Ecto neural progenitor cell (in vitro differentiated cells): ENCODE measurements at places on chromosomes 12 and 14.

GRCh38 chr12:45355730-45356129 is 139.8 kb downstream of the ANO6 start:
- DNase-seq, result no peak

GRCh38 chr14:37991027-37991426 is 216.7 kb upstream of the SSTR1 start:
- DNase-seq, result no peak

- DNase-seq, result no peak
Measured at GRCh38 chr12:101299346-101299745, 19.4 kb downstream of the UTP20 start.

- DNase-seq, result peak; percentile 41
Measured at GRCh38 chr12:11653215-11653753, 3.8 kb downstream of the ETV6 start.

- no peak for DNase-seq
Measured at GRCh38 chr14:30020687-30021086, 93.0 kb upstream of the PRKD1 start.

GRCh38 chr14:75295061-75295461 is 16.4 kb downstream of the FOS start:
- peak; percentile 80 for DNase-seq

DNA sequence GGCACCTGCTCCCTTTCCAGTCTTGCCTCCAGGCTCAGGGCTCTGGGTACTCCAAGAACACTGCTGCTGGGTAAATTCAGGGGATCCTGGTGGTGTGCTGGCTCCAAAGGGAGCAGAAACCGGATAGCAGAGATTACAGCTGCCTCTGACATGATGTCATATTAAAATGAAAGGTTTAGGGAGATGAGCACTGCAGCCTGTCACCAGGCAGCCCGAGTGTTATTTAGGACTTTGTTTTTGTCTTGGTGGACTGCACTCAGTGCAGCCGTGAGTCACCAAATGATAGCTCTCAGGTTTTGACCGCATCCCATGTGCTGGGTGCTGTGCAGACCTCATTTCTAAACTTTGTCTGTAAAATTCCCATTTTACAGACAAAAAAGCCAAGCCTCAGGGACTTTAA is 266.0 kb upstream of the CRY1 start:
- DNase-seq, result no peak

DNA sequence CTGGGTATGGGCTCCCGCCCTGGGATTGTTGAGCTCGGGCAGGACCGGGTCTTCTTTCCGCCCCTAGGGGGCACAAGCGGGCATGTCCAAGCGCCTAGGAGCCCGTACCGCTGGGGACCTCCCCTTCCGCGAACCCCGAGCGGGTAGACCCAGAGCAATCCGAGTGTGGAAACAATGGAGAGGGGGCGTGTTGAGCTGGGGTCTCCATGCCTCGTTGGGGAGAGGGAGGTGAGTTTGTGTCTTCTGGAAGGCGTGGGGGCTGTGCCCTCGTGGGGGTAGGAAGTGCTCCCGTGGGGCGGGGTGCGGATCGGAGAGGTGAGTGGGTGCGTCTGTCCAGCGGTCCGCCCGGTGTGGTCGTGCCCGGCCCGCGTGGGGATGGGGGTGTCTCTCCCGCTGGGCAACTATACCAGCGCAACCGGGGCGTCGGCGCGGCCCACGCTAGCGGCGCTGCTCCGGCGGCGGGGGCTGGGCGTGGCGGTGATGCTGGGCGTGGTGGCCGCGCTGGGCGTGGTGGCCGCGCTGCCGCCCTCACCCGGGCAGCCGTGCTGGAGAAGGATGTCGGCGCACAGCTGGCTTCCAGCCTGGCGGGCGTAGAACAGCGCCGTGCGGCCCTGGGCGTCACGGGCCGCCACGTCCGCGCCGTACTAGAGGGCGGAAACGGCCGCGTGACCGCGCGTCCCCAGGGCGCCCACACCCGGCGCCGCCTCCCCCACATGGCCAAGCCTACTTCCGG is 12.2 kb downstream of the AGAP2 start:
- DNase-seq, result peak; percentile 93

DNA sequence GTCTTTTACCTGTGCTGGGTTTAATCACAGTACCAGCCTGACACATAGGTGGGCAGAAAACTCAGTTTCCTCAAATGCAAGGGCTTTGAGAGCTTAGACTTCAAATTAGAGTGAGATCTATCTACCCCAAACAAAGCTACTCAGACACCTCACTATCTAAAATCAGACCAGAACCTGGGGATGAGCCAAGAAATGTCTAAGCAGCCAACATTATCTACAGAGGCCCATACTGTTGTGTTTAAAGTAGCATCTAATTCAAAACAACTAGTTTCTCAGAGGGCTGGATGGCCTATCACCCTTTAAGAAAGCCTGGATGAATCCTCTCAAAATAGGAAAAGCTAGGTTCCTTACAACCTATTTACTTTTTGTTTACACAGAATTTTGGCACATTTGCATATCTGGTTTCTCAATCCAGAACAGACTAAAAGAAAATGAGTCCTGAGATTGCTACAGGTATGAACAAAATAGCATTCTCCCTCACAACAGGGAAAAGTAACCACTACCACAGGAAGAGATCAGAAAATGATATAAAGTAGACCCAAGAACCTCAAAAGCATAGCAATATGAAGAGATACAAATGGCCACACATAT is 142.4 kb downstream of the ZFP36L1 start:
- peak; percentile 4 for DNase-seq

GRCh38 chr14:29993143-29993542 is 65.5 kb upstream of the PRKD1 start:
- no peak for DNase-seq

DNA sequence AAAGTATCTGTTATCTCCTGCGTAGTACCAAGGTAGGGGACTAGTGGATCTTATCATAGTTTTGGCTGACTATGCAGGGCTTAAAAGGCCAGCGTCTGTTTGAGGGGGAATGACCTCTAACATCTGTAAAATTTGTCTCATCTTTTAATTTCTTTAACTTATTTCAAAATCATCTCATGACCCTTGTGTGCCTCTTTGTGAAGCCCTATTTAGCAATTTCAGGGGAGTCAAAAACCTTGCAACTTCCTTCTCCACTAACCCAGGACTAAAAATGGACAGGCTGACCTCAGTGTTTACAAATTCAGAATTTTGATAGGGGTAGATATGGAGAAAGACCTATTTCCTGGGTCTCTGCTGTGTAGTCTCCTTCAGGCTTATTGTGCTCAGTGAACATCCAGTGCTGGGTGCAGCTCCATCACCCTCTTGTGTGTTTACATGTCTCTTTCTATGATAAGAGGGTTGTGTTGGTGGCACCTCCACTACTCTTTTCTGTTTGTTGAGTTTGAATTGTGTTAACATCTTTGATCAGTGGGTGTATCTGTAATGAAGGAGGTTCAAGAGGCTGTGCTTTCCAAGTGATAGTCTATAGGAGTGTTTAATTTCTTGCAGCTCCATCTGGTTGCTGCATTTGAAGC is 14.3 kb downstream of the NECAP1 start:
- DNase-seq, result no peak

- no peak for DNase-seq
Measured at GRCh38 chr14:94403312-94403932, 15.0 kb upstream of the SERPINA1 start.

- DNase-seq, result no peak
Measured at GRCh38 chr12:124877423-124877822, 13.8 kb upstream of the SCARB1 start.

DNA sequence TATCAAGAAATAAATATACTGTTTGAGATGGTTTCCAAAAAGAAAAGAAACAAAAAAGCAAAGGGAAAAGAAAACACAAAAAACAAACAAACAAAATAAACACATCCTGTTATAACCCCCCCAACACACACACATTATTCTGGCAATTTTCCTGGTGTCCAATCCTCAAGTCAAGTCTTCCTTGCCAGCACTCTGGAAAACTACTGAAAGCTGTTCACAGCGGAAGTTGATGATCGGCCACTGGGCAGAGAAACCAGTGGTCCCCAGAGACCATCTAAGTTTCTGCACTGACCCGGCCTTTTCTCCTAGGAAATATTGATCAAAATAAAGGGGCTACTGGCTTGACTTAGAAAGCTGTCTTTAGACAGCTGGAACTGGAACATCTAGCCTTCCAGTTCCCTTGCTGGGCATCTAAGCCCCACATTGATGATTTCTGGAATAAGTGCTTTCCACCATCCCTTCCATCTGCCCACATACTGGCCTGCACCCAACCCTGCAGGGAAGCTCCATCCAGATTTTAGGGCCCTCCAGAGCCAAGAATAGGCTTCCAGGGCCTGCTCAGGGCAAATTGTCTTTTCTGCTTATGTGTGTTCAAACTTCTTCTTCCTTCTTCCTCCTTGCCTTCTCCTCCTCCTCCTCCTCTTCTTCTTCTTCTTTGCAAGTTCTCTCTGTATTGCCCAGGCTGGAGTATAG is 11.6 kb upstream of the PPP1CC start:
- DNase-seq, result no peak

- no peak for DNase-seq
Measured at GRCh38 chr12:8556531-8557097, 15.9 kb upstream of the CLEC4E start.

GRCh38 chr12:11678781-11679180 is 29.3 kb downstream of the ETV6 start:
- DNase-seq, result no peak

DNA sequence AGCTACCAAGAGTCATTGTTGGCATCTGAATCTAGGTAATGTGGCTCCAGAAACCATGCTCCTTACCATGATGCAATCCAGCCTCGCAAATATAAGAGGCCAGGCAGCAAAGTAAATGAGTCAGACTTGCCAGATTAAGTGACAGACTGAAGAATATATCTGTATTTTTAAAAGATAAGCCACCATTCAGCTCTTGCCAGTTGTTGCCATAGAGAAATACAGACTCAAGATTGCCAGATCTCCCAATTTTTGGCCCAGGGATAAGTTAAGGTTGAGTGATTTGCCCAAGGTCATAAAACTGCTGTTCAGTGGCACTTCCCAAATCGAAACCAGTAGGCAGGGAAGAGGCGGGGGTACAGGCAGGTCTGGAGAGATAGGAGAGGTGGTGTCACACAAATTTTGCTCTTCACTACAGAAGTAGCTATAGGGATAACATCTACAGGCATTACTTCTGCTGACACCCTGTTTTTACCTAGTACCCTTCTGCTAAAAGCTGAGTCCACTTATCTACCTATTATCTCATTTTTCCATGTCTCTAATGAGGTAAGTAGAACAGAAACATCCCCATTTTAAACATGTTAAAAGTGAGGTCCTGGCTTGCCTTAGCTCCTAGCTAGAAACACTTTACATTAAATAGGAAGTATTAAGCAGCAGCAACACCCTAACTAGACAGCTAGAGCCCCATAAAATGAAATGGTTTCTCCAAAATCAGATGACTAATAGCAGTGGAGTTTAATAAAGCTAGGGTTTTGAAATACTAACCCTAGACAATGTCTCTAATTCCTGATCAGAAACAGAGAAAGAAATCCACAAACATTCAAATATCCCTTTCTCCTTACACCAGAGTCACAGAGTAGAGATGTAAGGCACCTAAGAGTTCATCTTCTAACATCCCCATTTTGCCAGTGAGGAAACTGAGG is 19.5 kb downstream of the DCAF5 start:
- no peak for DNase-seq

DNA sequence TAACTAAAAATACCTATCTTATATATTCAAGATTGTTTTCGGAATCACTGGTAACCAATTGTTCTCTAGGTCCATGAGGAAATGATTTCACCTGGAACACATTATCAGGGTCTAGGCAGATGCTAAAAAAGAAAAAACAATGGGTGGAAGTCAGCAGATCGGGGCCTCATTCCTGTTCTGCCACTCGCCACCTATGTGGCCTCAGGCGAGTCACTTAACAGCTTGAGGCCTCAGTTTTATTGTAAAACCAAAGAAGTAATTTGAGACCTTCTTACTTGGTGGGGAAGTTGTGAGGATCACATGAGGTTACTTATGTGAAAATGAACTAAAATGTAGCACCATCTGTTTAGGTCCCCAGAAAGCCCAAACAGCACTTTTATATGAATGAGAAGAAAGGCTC is 6.2 kb upstream of the RNASE10 start:
- DNase-seq, result no peak

GRCh38 chr14:76862546-76863282 is 36.5 kb downstream of the LRRC74A start:
- no peak for DNase-seq

DNA sequence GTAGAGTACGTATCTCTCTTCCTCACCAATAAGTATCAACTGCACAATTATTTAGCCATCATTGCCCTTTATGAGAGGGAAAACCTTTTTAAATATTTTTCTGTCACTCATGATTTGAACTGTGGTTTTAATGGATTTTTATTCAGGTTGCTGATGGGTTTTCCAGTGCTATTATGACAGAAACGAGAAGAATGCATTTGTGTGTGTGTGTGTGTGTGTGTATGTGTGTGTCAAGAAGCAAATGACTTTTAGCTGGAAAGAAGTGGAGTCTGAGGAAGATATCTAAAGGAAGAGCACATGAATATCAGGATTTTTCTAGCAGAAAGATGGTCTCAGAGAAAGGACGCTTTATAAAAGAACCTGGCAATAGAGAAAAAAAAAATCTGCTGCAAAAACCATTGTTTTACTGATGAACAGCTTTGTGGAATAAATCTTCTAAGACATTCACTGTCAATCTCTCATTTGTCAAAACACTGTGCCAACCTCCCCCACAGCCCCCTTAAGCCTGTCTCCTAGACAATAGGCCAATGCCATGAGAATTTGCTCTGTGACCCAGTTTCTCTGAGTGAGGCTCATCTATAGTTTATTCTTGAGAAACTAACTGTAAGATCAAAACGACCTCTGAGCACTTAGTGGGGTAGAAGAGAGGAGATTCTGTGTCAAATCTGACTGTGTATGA is 417.7 kb downstream of the FLRT2 start:
- DNase-seq, result no peak

GRCh38 chr14:52790011-52790755 is 1.2 kb downstream of the GNPNAT1 start:
- DNase-seq, result no peak

DNA sequence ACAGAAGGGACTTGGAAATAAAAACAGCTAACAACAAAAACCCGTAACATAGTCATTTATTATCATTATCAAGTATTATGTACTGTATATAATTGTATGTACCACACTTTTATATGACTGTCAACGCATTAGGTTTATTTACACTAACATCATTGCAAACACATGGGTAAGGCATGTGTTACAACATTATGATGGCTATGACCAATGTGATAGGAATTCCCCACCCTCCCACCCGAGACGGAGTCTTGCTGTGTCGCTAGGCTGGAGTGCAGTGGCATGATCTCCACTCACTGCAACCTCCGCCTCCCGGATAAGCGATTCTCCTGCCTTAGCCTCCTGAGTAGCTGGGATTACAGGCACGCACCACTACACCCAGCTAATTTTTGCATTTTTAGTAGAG is 82.6 kb downstream of the ERC1 start:
- DNase-seq, result no peak

- DNase-seq, result no peak
Measured at GRCh38 chr12:108106599-108106998, 22.5 kb upstream of the WSCD2 start.

- DNase-seq, result no peak
Measured at GRCh38 chr12:15650399-15651128, 138.6 kb downstream of the EPS8 start.

- peak; percentile 72 for DNase-seq
Measured at GRCh38 chr14:86654558-86655184, 1124.7 kb downstream of the FLRT2 start.
